ENCODE measurements at places on chromosomes 16 and 17. TPM values are rescaled to one million over a fixed set of nuclear protein-coding genes. Genes with fewer than 3 reads are reported as not detected.

The MYL4 gene
- polyA plus RNA-seq = 0.31 TPM

The GDPD3 gene
- polyA plus RNA-seq = 68.8 TPM

The KRTAP4-4 gene
- polyA plus RNA-seq = not detected

The SMIM22 gene
- 1,963 TPM for polyA plus RNA-seq

The STX1B gene
- polyA plus RNA-seq = not detected

The CCL17 gene
- polyA plus RNA-seq = not detected

DNA sequence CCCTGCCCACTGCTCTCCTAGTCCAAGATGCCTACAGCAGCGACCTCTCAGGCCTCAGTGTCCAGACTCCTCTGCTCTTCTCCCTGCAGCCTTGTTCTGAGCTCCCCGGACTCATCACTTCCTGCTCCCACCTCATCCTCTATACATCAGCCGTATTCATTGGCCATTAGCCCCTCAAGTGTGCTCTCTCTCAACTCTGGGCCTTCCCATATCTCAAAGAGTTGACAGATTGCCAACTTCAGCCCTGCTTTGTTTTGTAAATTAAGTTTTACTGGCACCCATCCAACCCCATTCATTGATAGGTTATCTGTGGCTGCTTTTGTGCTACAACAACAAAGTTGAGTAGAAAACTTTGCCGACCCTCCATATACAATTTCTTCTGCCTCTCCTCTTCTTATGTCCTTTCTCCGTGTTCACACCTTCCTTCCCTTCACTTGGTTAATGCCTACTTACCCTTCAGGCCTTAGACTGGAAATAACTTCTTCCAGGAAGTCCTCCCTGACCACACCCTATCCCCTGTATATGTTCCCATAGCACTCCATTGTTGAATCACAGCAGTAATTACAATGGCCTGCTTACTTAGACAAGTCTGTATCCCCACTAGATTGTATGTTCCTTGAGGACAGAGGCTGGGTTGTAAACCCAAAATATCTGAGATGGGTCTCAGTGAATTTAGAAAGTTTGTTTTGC lies 63.4 kb upstream of the TANC2 start:
- no peak for DNase-seq

- DNase-seq = no peak
These were observed 41.6 kb downstream of the RPGRIP1L start for GRCh38 chr16:53662072-53662471.

DNA sequence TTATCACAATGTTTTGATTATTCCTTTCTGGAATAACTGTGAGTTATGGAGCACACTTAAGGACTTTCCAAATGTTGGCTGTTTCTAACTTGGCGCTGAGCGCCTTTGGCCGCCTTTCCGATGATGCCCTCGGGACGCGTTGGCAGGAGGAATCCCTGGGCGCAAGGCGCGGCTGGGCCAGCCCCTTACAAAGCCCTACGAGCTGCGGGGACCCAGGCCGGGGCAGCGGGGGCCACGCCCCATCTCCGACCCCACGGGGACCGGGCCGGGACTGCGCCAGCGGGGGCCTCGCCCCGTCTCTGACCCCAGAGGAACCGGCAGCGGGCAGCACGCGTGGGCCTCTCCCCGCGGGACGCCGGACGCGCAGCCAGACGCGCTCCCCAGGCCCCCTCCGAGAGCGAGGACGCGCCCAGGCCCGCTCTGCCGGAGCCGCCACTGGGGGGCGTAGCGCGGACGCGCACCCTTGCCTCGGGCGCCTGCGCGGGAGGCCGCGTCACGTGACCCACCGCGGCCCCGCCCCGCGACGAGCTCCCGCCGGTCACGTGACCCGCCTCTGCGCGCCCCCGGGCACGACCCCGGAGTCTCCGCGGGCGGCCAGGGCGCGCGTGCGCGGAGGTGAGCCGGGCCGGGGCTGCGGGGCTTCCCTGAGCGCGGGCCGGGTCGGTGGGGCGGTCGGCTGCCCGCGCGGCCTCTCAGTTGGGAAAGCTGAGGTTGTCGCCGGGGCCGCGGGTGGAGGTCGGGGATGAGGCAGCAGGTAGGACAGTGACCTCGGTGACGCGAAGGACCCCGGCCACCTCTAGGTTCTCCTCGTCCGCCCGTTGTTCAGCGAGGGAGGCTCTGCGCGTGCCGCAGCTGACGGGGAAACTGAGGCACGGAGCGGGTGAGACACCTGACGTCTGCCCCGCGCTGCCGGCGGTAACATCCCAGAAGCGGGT lies at the start of gene GAA:
GAA (plus strand) TSS at position 571 of the 935 bp plus-strand sequence. CDS start 3,006 bp downstream, outside the sequence.
- peak; percentile 93 for DNase-seq

DNA sequence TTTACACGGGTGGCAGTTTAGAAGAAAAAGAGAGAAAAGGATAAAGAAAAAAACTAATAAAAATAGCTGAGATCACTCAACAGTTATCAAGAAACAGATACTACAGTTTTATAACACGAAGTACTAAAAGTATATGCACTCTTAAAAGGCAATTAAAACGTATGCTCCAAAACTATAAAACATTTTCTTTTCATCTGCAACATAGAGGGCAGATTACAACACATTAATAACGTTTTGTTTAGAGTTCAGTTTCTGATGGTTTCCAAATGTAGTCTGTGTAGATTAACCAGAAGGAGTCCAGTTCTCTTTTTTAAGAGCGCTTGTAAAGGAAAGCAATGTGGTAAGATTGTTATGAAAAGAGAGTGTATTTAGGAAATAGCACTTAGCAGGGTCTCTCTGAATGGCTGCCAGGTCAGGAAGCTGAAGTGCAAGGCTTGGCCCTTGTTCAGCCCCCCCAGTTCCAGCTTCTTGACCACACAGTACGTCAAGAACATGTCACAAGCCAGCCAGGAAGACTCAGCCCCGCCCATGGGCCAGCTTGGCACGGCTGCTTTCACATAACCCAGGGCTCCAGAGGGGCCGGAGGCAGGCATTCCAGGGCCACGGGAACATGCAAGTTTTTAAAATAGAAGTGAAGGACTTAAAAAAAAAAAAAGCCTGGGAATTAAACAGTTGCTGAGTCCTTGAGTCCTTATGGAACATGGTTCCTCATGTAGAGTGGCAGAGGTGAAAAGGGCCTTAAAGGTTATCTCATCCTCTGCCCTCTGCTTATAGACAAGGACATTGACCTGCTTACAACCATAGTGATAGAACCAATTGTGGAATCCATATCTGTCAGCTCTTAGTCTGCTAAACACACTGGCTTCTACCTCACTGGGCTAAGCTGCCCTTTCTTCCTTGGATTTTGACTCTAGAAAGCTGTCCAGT lies 147.4 kb upstream of the TBX2 start:
- peak; percentile 95 for DNase-seq

GRCh38 chr17:76445697-76446448 lies 7.1 kb downstream of the UBE2O start:
- DNase-seq = no peak

DNA sequence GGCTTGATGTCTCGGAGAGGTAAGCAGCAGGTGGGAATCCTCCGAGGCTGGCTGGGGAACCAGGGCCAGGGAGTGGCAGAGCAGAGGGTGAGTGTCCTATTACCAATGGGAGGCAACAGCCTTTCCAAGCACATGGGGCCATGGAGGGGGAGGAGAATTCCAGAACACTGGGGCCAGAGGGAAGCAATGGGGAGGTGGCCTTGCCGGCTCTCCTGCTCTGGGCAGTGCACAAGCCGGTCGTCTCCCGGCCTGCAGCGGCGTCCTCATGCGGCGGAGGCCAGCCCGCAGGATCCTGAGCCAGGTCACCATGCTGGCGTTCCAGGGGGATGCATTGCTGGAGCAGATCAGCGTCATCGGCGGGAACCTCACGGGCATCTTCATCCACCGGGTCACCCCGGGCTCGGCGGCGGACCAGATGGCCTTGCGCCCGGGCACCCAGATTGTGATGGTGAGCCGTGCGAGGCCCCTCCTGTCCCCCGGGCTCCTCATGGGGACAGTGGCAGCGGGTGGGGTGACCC lies 21.9 kb downstream of the SGSH start:
- no peak for DNase-seq

GRCh38 chr17:75724016-75725003 lies 3.1 kb downstream of the ITGB4 start:
- no peak for DNase-seq

DNA sequence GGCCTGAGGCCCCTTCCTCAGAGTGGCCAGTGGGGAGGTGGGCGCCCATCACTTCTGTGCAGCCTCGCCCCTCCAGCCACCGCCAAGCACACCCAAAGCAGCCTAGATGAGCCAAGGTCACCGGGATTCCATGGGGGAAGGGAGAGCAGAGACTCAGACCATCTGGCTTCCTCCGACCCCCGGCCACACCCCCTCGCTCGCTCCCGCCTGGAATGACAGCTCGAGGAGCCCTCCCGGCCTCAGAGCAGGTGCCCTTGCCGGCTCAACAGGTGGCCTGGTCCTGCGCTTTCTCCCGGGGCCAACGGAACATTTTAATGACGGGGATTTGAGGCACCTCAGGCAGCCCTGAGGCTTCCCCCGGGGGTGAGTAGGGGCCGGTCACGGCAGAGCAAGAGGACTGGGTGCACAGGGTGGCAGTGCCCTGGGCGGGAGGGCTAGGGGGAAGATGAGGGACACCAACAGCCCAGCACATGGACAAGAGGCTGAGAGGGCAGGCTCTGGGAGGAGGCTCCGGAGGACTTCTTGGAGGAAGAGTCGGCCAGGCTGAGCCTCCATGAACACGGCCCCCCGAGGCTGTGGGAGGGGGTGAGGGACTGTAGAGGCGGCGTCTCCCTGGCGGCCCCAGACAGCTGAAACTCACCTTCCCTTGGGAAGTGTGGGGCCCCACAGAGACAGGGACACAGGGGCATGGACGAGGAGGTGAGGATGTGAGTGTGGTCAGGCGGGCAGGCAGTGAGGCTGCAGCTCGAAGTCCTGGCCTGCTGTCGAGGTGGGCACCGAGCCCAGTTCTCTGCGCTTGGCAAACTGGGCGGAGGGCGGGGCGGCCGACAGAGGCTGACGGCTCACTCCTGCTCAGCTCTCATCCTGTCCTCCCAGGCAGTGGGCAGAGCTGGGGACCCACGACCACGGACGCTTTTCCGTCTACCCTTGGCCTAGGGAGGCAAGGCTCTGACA lies 12.5 kb upstream of the C1QTNF8 start:
- DNase-seq = peak; percentile 92

DNA sequence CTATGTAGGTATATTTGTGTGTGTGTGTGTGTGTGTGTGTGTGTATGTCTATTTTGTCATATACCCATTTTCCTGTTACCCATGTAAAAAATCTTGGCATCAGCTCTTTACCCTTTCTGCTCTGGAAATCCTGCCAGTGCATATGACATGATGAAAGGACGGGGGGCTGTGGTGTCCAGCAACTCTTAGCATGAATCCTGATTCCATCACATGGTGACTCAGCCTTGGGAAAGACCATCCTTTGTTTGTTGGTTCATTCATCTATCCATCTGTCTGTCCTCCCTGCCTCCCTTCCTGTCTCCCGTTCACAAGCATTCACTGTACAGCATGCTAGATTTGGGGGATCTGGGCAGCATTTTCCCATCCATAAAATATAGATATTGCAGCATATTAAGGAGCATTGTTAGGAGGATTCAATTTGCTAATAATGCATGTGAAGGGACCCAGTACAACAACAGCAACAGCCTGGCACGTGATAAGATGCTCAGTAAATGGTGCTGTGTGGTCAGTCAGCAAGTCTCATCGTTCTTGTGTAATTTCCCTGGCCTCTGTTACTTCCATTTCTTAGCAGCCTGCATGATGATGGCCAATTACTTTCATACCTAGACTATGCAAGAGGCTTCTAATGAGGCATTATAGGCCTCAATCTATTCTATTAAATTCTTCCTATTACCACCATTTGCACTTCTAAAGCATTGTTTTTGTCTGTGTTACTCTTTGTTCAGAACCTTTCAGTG lies 191.0 kb downstream of the PRKCA start:
- no peak for DNase-seq

DNA sequence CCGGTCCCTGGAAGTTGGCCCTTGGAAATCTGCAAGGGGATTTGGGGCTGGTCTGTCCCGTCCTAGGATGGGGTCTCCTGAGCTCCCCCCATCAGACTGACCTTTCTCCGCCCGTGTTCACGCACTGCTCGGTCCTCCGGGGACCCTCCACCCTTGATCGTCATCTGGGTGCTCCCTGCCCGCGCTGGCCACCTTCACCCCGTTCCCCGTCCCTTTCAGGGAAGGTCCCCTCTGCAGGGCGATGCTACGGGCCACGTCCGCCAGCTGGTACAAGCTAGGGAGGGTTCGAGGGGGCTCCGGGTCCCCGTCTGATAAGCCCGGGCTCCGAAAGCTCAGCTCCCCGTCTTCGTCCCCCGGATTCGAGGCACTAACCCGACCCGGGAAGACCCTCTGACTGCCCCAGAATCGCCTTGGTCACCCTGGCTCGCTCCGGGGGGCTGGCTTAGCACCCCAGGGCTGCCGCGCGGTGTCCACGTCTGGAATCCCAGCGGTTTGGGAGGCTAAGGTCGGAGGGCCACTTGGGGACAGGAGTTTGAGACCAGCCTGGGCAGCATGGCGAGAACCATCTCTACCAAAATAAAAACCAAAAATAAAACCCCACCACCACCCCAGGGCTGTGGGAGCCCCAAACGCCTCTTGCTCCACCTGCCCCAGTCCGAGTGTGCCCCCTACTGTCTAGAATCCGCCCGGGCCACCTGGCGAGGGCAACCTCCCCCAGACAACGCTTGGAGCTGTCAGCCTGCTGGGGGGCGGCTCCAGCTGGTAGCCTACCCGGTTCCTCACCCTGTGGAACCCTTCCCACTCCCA lies 1.1 kb upstream of the SLC43A2 start:
- peak; percentile 80 for DNase-seq

DNA sequence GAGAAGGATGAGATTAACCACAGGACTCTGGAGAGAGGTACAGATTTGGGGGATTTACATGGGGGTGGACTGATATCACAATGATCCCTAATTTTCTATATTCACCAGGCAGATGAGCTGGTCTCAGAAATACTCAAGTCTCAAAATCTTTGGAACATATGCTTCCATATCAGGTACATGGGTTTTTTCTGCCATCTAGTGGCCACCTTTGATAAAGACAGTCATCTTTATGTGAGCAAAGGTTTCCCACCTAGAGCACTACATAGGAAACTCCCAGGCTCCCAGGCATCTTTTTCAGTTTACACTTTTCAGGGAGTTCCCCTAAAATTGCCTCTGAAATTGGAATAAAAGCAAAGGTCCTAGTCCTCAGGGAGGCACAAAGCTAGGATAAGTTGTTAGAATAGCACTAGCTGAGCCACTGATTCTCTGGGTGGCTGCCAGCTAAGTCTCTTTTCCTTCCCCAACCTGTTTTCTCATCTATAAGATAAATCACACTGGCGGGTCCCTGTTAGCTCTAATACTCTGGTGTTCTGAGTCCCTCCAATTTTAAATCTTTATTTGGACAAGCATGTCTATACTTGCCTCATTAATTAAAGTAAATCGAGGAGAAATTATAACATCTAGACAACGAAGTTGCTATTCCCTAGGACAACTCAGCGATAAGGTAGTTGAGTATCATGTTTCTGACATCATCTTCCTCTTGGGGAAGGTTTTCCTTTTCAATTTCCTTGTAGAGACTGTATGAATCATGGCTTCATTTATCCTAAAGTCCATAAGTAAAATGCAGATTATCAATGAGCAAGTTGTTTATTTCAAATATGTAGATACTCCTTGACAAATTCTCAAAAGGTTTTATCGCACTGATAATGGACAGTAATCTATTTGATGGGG lies 19.0 kb upstream of the MON1B start:
- DNase-seq = no peak

- no peak for DNase-seq
These were observed 28.7 kb upstream of the ATF7IP2 start for GRCh38 chr16:10356870-10357842.

Measured in sigmoid colon (tissue), 7 donors.